ENCODE measurements at places on chromosomes 5 and 9. TPM values are rescaled to one million over a fixed set of nuclear protein-coding genes. Genes with fewer than 3 reads are reported as not detected.

The RPS14 gene
- 2,328 TPM for total RNA-seq

The JAKMIP2 gene
- 1.1 TPM for total RNA-seq

The ZNF608 gene
- not detected for total RNA-seq

The MUSK gene
- total RNA-seq = not detected

The GALT gene
- 72.0 TPM for total RNA-seq

The PIP5KL1 gene
- total RNA-seq = 1.1 TPM

The FUBP3 gene
- 54.6 TPM for total RNA-seq

The SHB gene
- total RNA-seq = 1.7 TPM

- no peak overlapping the region for H3K27ac ChIP-seq
- no peaks in the 10 kb centered on the region for H3K27me3 ChIP-seq
- no peaks in the 10 kb centered on the region for H3K36me3 ChIP-seq
- no peaks in the 10 kb centered on the region for H3K4me1 ChIP-seq
Measured at GRCh38 chr9:83271665-83272071, 208.7 kb upstream of the RASEF start.

GRCh38 chr5:11324521-11325289 is 563.7 kb upstream of the DAP start:
- no peak overlapping the region for H3K27ac ChIP-seq
- no peaks in the 10 kb centered on the region for H3K27me3 ChIP-seq
- H3K4me3 ChIP-seq = no peak overlapping the region
- H3K4me1 ChIP-seq = no peaks in the 10 kb centered on the region

GRCh38 chr9:81032831-81033230 is 656.5 kb downstream of the TLE1 start:
- DNase-seq = no peak
- H3K36me3 ChIP-seq = no peaks in the 10 kb centered on the region
- H3K4me1 ChIP-seq = no peaks in the 10 kb centered on the region
- no peaks in the 10 kb centered on the region for H3K27me3 ChIP-seq

GRCh38 chr5:58961631-58962280 is 378.9 kb downstream of the RAB3C start:
- no peak for DNase-seq
- H3K27ac ChIP-seq = no peak overlapping the region
- no peaks in the 10 kb centered on the region for H3K36me3 ChIP-seq

GRCh38 chr5:170517411-170517810 is 13.6 kb downstream of the KCNIP1 start:
- H3K27ac ChIP-seq = no peak overlapping the region
- H3K4me3 ChIP-seq = no peak overlapping the region
- H3K27me3 ChIP-seq = peaks cover 2% of the 10 kb centered on the region
- H3K36me3 ChIP-seq = no peaks in the 10 kb centered on the region
- DNase-seq = no peak

GRCh38 chr5:121949885-121950284 is 11.9 kb upstream of the SRFBP1 start:
- peaks cover 8% of the 10 kb centered on the region for H3K27me3 ChIP-seq
- H3K4me3 ChIP-seq = no peak overlapping the region
- no peaks in the 10 kb centered on the region for H3K36me3 ChIP-seq
- no peak for DNase-seq
- no peak overlapping the region for H3K27ac ChIP-seq

DNA sequence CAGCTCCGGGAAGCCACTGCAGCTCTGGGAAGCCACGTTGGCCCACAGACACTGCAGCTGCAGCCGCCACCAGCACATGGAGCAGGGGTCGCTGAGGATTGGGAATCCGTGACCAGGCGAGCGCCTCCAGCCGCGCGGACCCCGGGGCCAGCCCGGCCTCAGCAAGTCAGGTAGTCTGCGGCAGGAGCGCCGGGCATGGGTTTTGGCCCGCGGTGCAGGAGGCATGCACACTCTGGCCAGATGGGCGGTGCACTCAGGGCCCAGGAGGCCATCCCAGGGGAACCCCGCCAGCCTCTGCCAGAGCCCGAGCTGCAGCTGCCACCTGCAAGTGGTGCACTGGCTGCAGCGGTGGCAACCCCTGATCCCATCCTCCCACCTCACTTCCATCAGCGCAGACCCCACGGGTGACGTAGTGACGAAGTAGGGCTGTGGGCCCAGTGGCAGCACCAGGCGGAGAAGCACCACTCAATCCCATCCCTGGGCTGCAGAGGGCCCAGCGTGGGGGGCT is 368.3 kb upstream of the SPATA31A5 start:
- DNase-seq = no peak
- H3K27me3 ChIP-seq = no peaks in the 10 kb centered on the region
- H3K4me1 ChIP-seq = no peaks in the 10 kb centered on the region

DNA sequence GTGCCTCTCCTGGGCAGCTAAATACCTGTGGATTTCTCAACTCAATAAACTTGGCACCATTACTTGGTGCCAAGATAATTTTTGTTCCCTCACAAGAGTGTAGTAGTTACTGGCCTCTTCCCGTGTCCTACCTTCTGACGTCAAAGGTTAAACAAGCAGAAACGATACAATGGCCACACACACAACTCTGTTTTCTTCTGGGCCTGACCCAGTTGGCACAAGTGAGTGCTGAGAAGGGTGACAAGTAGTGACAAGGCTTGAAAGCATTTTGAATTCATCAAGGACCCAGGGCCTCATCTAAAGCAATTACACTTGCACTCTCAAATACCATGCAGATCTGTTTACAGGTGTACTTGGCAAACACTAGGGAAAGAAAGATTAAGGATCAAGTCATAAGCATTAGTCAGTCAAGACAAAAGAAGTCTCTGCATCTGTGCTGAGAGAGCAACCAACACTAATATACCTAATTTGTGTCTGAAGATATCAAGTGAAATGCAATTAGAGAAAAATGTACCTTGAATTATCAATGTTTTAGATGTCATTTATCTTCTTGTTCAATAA is 30.8 kb downstream of the RASEF start:
- H3K36me3 ChIP-seq = no peaks in the 10 kb centered on the region
- no peaks in the 10 kb centered on the region for H3K27me3 ChIP-seq
- DNase-seq = no peak
- H3K27ac ChIP-seq = no peak overlapping the region
- no peak overlapping the region for H3K4me3 ChIP-seq

- H3K4me3 ChIP-seq = no peak overlapping the region
- H3K36me3 ChIP-seq = peaks cover 11% of the 10 kb centered on the region
- no peaks in the 10 kb centered on the region for H3K27me3 ChIP-seq
- H3K4me1 ChIP-seq = peaks cover 6% of the 10 kb centered on the region
- no peak for DNase-seq
Measured at GRCh38 chr9:33893861-33894260, 76.9 kb downstream of the UBE2R2 start.

DNA sequence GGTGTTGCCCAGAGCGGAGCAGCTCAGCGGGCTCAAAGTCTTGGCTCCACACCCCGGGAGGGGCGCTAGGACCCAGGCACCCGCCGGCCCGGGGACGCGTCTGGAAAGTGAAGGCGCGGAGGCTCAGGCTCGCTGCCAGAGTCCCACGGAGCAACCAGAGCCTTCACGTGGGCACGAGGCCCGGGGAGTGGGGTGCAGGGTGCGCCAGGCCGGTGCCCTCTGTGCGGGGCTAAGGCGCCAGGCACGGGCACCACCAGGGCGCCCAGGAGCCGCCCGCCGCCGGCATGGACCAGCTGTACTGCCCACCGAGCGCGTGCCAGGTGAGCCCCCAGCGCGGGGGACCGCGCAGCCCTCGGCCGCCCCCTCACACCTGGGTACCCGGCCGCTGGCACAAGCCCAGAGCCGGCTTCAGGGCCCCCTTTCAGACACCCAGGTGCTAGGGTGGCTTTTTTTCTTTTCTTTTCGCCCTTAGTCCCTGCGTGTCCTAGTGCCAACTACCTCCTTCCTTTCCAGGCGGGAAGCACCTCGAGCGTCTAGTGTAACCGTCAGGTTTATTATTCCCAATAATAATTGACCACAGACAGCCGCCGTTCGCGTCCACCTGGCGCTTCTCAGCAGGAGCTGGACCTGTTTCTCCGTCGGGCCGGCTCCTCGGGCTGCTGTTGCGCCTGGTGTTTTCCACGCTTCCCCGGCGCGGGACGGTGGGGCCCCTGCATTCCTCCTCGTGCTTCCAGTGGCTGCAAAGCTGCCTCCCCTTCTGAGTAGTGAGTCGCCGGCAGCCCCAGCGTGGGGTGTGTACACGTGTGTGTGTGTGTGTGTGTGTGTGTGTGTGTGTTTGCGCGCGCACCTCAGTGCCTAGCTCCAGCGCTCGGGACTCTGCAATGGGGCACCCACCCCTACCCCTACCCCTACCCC is 30.1 kb upstream of the PDE8B start:
- no peak overlapping the region for H3K4me3 ChIP-seq
- H3K36me3 ChIP-seq = no peaks in the 10 kb centered on the region
- H3K27me3 ChIP-seq = peaks cover 44% of the 10 kb centered on the region
- no peak for DNase-seq
- H3K4me1 ChIP-seq = no peaks in the 10 kb centered on the region

DNA sequence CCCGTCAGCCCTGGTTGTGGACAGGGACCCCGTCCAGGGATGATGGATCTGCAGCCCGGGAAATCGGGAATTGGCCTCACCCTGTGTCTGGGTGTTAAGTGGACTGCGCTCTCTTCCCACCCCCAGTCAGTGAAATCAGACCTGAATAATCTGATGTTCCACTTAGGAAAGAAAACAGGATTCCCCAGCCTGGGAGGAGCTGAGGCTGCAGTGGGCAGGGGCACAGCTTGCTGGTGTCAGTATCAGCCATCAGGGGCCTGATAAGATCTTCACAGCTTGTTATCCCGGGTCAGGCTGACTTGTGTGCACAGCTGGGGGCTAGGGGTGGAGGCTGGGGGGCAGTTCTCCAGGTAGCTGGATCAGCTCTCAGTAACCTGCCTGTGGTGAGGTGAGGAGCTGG is 29.1 kb downstream of the LMX1B start:
- H3K27me3 ChIP-seq = peaks cover 53% of the 10 kb centered on the region
- no peak for DNase-seq

DNA sequence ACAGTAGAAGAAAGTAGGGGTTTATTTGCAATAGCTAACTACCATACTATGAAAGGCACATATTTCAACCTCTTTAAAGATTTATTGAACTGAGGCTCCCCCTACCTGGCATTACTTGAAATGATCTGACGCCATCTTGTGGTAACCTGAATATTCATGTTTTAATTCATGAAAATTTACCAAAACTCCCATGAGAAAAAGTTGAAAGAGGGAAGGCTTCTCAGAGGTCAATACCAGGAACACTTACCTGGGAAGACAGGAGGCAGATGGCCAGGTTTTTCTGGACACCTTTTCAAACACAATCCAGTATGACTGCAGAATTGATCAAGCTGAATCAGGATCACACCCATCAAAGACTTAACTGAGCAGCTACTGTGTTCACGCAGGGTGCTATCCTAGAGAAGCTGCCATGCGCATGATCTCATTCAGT is 9.4 kb downstream of the PRELID2 start:
- no peaks in the 10 kb centered on the region for H3K36me3 ChIP-seq
- peaks cover 2% of the 10 kb centered on the region for H3K27me3 ChIP-seq
- no peak for DNase-seq
- H3K27ac ChIP-seq = no peak overlapping the region
- no peaks in the 10 kb centered on the region for H3K4me1 ChIP-seq

DNA sequence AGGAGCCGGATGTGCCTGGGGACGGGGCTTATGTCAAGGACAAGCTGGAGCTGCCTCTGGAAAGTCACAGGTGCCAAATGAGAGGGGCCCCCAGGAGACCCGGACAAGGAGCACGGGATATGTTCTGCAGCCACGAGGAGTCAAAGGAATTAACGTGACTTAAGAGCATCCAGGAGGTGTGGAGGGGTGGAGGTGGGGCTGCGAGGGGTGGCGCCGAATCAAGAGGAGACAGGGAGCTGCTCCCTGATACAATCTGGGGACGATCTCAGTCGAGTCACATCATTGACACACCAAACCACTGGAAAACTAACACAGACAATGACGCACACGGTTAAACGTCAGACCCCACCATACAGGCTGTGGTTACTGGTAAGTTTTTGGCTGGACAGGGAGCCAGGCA is 10.4 kb downstream of the CCDC127 start:
- peaks cover 24% of the 10 kb centered on the region for H3K36me3 ChIP-seq
- no peak for DNase-seq
- H3K27ac ChIP-seq = no peak overlapping the region
- H3K4me3 ChIP-seq = no peak overlapping the region
- H3K4me1 ChIP-seq = peaks cover 17% of the 10 kb centered on the region

GRCh38 chr5:57137401-57137800 is 36.5 kb upstream of the GPBP1 start:
- no peaks in the 10 kb centered on the region for H3K4me1 ChIP-seq
- H3K4me3 ChIP-seq = no peak overlapping the region
